ENCODE measurements at places on chromosomes 2 and 18.

- no peak for DNase-seq
Observed at GRCh38 chr2:12400543-12400942, 316.2 kb upstream of the TRIB2 start.

DNA sequence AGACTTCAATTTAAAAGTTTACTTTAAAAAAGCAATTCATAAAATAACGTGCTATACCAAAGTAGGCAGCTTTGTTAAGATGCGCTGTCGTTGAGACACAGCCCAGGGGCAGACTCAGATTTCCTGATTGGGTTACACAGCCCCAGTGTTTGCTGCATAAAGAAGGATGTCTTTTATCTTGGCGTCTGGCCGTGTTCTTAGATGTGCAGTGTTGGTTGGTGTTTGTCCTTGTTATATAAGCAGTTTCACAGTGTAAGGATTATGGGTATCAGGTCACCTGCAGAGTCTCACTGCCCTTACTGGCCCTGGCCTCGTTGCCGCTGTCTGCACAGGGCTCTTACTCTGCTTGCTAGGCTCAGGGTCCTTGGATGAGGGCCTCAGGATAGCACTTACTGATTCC lies 108.5 kb downstream of the WDSUB1 start:
- no peak for DNase-seq

GRCh38 chr2:191860760-191861466 lies 14.0 kb upstream of the CAVIN2 start:
- no peak for DNase-seq

DNA sequence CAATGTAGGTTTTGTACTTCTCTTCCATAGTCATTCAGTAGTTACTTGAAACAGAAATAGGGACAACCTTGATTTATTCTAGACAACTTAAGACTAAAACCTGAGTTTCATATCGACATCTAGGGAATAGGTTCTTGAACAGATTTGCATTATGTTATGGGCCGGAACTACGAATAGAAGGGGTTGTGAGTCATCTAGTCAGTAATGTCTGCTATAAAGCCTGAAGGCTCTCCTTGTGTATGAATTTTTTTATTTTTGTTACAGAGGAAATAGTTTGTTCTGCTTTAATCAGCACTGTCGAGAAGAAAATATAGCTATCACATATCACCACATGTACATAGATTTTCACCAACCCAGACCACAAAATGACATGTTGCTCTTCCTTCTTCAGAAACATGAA lies 17.3 kb upstream of the TRIM43 start:
- DNase-seq, result no peak

DNA sequence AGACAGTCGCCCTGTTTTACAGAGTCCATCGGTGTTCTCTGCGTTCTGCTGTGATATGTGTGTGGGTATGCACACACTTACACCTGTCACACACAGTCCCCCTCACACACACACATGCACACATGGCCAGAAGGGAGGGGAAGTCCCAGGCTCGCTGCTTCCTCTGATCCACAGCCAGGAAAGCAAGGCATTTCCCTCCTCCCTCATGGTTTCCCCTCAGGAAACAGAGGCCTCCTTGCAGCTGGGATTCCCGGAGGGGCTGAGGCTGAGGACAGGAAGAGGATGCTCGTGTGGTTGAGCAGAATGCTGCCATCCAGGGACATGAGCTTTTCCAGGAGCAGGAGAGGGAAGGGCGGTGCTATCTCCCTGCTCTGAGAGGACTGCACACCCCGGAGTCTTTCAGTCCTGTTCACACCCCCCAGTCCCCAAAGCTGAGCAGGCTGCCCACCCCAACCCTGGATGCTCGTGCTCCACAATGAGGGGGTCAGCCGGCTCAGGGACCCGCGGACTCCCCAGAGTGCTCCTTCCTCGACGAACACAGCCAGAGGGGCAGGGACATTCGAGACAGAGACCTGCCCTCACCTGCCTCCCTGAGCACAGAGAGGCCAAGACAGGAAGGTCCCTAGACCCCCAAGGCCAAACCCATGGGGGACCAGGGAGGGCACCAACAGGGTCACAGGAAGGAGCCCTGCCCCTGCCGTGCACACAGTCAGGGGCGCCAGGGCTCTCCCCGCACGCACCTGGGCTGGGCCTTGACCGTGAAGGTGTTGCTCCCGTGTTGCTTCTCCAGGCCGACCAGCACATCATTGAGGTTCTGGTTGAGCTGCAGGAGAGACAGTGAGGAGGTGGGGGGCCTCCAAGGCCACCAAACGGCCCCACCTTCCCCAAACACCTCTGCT lies 45.3 kb downstream of the BIN1 start:
- DNase-seq, result no peak
